ENCODE measurements at places on chromosomes 2 and 18.

DNA sequence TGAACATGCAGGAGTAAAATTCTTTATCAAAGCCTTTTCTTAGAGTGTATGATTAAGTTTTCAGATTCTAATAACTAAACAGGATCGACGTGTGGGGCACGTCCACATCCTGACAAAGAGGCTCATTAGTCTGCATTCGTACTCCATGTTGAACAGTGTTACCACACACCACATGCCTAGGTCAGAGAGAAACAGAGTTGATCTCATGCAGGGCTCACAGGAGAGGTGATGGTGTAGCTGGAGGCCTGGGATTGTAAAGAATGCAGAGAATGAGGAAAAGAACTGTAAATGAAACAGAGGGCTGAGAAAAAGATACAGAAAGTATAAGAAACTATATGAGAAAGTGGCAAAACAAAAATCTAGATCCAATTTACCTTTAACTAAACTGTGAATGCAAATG, 632.5 kb downstream of the BCL11A start:
- no peak for ATAC-seq

- ATAC-seq = no peak
Observed at GRCh38 chr2:183195998-183196409, 71.8 kb downstream of the NUP35 start.

DNA sequence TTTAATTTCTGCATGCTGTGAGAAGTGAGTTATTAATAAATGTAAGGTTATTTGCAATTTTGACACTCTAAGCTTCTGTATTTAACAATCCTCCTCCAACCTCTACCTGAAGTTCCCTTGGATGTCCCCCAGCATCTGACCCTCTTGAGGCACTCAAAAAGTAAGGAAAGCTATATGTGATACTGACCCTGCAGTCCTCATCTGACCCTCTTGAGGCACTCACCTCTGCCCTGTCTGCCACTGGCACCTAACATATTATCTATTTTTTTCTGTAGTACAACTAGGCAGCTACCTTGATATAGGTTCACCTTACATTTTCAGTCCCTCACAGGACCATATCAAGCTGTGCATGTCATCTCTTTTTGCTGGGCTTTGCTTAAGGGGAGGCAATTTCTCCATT, 583.4 kb upstream of the PKDCC start:
- ATAC-seq = no peak

- no peak for ATAC-seq
Observed at GRCh38 chr2:36445185-36445866, 89.7 kb downstream of the CRIM1 start.

DNA sequence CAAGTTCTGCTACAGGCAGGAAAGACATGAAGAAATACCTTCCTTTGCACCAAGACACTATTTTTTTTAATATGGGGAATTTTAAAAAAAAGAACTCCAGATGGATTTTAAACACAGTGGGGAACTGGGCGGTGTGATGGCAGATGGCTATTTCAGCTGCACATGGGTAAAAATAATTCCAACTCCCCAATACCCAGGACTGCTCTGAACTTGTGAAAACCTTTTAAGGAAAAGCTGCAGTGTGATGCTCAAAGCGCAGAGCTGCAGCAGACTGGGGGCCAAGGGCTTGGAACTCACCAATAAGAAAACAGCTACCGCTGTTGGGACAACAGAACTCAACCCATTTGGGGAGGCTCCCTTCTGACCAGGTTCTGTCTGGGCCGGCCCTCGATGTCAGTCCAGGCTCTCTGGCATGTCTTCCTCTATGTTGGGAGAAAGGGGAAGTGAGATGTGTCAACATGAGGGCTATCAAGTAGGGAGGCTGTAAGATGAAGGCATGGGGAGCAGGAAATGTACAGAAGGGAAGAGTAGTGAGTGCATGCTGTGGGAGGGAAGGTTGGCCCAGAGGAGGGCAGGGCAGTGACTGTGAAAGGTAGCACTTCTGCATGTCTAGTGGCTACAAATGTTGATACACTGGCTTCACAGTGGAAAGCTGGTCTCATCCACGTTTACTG, 64.0 kb upstream of the SLC14A2 start:
- no peak for ATAC-seq

DNA sequence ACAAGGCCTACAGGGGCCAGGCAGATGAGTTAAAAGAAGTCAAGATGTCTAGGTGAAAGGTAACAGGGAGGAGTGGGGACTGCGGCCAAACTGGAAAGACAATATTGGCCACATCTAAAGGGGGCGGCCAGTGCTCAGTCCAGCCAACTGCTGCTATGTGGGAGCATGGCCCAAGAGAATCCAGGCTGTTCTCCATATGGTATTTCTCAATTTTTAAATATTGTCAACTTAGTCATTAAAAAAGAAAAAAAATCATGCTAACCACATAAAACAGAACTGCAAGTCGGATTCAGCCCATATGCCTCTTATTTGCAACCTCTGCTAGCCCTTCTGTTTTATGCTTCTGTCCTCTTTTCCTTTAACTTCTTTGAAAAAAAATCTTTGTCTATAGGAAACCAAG, 14.8 kb downstream of the TRABD2A start:
- no peak for ATAC-seq

Measured in activated T-helper 17 cell treated with anti-CD3 and anti-CD28 coated beads, Interleukin-2, amount 50 U/mL, for 72 hours (primary cell).